ENCODE measurements at places on chromosomes 6 and 20.

DNA sequence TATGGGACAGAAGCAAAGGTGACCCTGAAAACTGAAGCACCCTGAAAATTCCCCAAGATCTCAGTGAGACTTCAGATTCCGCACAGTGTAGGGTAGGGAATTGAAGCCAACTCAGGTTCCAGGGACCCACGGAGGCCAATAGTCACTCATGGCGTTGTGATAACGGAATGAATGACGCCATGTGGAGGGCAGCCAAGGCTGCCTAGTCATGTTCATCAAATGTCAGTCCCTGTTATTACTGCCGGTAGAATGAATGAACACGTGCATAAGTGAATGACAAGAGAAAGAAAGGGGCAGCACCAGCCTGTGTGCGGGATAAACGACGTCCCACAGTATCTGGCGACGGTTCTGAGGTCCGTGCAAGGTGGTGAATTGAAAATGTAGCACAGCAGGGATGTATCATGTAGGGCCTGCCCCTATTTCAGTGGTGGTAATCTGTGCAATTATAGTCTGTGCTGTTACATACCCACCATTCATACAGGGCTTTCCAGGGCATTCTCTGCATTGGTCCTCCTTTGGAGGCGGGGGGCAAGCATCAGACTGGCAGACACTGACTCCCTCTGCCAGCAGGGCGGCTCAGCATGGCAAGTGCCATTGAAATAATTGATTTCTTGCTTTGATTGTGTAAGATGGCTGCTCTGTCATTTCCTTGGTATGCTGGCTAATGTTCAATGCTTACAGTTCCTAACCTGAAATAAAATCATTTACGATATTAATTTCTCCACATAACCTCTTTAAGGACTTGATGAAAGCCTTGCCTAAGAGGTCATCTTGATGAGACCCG lies 386.9 kb downstream of the CDH4 start:
- no peak for DNase-seq

DNA sequence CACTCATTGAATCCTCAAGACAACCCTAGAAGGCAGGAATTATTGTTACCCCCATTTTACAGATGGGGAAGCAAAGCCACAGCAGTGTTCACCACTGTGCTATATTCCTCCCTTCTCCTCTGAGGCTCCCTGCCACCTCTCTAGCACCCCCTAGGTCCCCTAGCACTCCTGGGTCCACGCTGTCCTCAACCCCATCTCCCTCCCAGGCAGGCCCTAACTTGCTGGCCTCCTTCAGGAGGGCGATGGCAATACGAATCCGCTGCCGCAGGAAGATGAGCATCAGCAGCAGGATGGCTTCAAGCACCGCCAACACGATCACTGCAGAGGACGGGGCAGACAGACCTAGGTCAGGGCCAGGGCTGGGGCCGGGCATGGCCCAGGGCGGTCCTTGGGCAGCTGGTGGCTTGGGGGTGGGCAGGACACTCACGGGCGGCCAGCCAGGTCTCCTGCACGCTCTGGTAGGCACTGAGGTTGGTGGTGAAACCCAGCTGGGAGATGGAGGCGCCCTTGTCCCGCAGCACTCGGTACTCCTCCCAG lies 7.8 kb upstream of the NEU1 start:
- DNase-seq: no peak

GRCh38 chr20:37295595-37295994 lies 6.1 kb downstream of the MANBAL start:
- no peak for DNase-seq

- DNase-seq: no peak
These were observed 141.3 kb downstream of the PXDC1 start for GRCh38 chr6:3610206-3610605.

DNA sequence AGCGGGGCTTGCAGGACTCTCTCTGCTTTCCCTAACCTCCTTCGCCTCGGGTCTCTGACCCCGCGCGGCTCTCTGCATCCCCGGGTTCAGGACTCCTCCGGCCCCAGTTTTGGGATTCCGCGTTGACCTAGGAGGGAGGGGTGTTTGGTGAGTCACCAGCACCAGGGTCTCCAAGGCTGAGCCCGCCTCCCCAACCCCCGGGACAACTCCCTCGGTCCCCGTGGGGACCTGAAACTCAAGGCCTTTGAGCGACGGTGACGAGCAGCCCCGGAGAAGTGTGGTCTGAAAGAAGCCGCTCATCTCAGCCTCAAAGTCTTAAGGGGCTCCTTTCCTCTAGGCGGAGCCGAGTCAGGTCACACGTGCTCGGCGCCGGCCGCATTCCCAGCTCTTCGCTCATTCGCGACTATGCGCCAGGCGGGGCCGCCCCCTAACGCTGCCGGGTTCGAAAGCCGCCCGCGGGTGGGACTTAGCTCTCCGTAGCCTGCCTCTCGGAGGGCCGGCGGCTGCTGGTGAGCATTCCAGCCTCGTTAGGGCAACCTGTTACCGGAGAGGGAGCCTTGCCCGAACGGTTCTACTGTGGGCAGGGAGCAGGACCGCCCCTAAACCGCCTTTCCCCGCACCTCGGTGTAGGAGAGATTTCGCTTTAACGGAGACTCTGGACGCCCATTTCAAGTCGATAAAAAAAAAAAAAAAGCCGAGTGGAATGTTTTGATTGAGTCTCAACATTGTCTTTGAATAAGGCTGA lies 3.0 kb upstream of the PRDM13 start:
- DNase-seq: no peak

GRCh38 chr6:149984773-149985172 lies 21.0 kb downstream of the ULBP1 start:
- DNase-seq: no peak

GRCh38 chr6:66948106-66948505 lies 1241.1 kb upstream of the EYS start:
- DNase-seq: no peak

DNA sequence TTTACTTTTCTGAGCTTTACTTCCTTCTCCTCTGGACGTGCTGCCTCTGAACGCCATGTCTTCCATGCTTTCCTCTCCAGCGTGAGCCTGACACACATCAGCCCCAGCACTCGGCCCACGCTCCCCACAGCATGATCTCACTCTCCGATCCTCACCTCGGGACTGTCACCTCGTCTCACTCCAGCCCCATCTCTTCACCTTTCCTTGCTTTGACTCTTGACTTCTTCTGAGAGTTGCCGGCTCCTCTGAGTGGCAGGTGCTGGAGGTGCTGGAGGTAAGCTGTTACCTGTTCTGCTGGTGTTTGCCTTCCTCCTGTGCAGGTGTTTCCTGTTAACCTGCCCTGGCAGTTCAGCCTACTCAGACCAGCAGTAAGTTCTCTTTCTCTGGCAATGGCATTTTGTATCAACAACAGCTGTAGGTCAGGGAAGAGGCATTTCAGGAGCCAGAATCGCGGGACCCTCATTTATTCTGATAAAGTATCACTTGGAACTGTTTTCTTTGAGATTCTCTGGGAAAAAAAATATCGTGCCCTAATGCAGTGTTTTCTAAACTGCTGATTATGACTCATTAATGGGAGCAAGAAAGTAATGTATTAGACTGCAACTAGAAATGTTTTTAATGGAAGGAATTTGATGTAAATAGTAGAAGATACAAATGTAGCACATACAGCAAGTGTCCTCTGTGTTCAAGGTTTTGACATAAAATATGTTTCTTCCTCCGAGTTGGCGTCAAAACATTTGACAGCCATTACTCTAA lies 106.5 kb downstream of the ARID1B start:
- peak; percentile 28 for DNase-seq

GRCh38 chr6:124026694-124027093 lies 223.0 kb downstream of the NKAIN2 start:
- DNase-seq: no peak

DNA sequence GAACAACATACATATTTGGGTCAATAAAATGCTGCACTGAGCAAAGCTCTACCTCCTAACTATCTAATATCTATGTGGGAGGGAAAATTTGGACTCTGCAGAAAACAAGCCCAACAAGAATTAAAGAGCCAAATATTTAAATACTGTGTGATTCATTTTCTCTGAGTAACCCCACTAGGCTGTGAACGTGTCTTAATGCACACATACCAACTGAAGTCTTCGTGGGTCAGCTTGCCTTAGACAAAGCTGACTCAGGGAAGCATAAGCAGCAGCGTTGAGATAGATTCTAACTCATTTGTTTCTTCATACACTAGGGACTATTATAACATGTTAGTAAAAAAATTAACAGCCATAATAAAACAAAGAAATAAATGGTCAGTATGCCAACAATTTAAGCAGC lies 114.3 kb downstream of the GJA1 start:
- no peak for DNase-seq

Data from naive thymus-derived CD4-positive, alpha-beta T cell (primary cell).